H9 (cell line): ENCODE measurements at places on chromosomes 11 and 22. TPM values are rescaled to one million over a fixed set of nuclear protein-coding genes. Genes with fewer than 3 reads are reported as not detected.

GRCh38 chr11:85052636-85053035, 574.5 kb downstream of the DLG2 start:
- DNase-seq: no peak

DNA sequence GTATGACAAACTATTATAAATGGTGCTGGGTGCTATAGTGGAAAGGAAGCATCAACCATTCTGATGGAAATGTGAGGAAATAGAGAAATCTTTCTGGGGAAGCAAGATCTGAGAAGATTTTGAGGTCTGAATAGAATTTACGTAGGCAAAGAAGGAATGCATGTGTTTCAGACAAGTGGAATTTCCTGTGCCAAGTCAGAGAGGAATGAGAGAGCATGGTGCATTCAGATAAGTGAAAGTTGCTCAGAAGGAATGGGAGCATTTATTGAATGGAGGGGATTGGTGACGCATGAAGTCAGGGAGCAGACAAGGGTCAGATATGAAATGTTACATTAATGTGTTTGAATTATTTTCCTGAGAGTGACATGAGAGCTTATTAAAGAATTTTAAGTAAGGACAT, 725.5 kb downstream of the METTL15 start:
- DNase-seq: no peak

DNA sequence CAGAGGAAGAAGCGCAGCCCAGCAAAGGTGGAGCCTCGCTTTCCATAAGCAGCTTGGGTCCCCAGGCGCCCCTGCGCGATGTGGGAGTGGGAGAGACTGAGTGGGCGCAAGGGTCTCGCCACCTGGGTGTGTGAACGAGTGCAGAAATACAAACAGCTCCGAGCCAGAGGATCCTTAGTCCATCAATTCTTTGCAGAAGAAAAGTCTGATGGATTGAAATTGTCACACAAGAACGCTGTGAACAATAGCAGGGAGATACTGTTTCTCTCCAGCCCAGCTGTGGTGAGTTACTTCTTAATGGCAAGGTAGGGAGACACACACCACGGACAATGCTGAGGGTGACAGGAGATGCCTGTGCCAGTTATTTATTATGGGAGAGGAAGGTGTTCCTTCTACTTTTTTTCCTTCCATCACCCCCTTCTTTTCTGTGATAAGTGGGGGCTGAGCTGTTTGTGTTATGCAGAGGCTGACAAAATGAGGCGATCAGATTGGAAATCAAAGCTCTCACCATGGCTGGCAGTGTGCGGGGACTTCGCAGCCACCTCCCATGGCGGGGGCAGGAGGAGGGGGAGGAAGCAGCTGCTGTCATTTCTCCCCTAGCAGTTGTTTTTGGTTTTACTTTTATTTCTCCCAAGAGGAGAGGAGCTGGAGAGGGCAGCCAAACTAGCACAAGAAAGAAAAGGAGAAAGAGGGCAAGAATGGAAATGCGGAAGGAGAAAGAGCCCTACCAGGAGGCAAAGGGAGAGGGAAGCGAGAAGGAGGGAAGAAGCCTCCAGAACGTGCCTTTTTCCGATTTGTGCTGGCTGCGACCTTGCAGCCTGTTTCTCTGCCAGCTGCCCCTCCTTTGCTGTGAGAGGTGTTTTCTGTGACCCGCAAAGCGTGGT, 755.8 kb downstream of the NTM start:
- peak; percentile 45 for DNase-seq

OR2D2 gene
- 0.26 and 0.79 TPM in 2 replicates for total RNA-seq

GRCh38 chr11:111322534-111322933, 24.2 kb downstream of the POU2AF3 start:
- DNase-seq: no peak

DNA sequence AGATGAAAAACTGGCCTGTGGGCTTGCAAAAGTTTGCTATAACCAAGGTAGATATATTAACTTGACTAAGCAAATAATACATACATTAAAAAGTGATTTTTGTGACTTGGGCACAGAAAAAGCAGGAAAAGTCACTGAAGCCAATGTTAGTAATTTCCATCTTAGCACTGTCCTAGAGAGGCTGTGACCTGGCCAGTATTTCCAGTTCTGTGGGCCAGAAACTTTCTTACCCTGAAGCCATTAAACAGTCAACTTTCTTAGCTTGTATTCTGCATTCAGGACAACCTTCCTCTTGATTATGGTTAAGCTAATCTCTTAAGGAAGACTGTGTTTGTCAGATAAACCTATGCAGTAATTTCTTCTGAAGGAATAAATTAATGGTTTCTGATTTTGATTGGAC, 22.3 kb upstream of the SLC36A4 start:
- no peak for DNase-seq

GRCh38 chr22:23073526-23074229, 3.4 kb downstream of the GNAZ start:
- DNase-seq: no peak

TUBA8 gene
- total RNA-seq: 1.6 and 2.0 TPM in 2 replicates

DNA sequence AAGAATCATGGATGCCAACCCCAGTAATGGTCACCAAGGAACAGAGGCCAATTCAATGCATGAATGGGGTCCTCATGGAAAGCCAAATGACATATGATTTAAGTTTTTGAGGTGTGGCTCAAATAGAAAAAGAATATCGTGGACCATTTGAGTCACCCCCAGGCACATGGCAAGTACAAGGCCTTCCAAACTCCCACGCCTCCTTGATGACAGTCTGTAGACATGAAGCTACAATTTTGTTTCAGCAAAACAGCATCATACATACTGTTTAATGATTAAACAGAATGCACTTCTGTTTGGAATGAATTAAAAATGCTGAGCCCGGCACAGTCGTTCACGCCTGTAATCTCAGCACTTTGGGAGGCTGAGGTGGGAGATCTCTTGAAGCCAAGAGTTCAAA, 7.4 kb downstream of the FADD start:
- no peak for DNase-seq

GRCh38 chr11:131392528-131393255, 22.3 kb downstream of the NTM start:
- DNase-seq: peak; percentile 59

OR51M1 gene
- total RNA-seq: not detected in 2 replicates
